ENCODE measurements at places on chromosomes 1 and 21.

DNA sequence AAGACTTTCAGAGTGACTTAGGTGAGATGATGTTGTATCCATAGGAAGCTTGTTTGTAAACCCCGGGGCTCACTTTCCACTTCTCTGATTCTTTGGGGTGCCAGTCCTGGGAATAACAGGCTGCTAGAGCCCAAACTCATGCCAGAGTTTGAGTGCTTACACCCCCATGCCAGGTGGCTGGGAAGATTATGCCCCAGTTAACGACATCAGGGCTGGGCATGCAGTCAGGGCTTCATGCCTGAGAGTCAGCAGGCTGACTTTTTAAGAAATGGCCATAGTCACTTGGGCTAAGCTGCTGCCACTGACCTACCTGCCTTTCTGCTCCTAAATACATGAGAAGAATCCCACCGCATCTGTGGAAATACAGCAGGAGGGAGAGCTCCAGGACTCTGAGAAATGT lies 425.6 kb upstream of the VAMP3 start:
- DNase-seq = no peak

DNA sequence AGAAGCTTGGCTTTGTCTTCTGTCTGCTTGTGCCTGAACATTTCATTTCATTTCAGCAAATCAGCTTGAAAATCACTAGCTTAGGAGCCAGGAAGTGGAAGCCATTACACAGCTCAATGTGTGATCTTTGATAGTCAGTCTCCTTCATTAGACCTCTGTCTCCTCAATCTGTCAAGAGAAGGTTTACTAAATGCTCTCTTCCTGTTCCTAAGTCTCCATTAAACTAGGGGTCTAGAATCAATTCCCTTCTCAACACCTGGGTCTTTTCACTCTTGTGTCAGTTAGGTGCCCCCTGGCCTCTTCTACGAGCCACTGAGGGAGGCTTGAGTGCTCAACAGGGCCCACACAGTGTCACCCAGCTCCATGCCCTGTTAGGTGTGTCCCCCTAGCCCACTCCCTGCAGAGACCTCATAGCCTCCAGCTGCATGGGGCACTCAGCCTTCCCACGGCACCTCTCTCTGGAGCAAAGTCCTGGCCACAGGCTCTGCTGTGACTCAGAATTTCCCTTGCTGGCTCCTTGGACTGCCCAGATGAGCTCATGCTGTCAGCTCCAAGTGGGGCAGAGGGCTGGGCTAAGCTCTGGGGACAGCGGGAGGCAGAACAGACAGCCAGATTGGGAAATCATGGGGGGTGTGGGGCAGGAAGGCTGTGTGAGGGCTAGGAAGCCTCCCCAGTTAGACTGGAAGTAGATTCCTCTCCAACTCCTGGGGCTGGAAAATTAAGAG lies 115.7 kb upstream of the IPO9 start:
- DNase-seq = no peak

DNA sequence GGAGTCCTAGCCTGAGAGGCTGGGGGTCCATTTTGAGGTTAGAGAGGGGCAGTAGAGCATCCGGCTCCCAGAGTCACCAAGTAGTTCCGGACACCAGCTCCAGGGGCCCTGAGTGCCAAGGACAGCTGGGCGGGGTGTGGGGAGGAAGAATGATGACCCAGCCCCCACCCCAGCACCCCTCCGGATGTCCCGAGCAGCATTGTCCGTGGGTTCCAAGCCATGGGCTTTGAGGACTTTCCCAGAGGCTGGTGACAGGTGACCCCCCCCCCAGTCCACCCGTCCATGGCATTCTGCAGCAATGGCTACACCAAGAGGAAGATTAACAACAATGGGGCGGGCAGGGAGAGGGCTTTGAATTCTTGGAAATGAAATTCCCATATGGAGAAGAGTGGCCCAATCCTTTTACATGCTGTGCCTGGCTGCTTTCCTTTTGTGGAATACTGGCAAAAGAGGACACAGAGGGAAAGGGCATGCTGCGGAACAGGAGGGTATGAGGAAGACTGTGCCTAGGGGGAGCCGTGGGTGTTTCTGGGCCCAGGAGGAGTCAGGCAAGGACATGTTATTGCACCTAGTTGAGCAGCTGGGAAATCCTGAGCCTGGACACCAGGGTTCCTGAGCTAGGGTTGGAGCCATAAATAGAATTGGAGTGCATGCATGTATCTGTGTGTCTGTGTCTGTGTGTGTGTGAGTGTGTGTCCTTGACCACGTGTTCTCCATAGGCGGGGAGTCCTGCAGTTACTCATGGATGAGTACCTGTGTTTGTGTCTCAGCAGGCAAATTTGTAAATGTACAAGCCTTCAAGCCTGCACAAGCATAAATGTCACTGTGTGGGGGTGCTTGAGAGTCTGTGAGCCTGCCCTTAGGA lies 956 bp downstream of the ATP1A2 start:
- no peak for DNase-seq

GRCh38 chr21:46366966-46367365 lies 43.0 kb downstream of the PCNT start:
- DNase-seq = no peak

GRCh38 chr1:71071720-71072119 lies 9.1 kb downstream of the ZRANB2 start:
- DNase-seq = no peak

DNA sequence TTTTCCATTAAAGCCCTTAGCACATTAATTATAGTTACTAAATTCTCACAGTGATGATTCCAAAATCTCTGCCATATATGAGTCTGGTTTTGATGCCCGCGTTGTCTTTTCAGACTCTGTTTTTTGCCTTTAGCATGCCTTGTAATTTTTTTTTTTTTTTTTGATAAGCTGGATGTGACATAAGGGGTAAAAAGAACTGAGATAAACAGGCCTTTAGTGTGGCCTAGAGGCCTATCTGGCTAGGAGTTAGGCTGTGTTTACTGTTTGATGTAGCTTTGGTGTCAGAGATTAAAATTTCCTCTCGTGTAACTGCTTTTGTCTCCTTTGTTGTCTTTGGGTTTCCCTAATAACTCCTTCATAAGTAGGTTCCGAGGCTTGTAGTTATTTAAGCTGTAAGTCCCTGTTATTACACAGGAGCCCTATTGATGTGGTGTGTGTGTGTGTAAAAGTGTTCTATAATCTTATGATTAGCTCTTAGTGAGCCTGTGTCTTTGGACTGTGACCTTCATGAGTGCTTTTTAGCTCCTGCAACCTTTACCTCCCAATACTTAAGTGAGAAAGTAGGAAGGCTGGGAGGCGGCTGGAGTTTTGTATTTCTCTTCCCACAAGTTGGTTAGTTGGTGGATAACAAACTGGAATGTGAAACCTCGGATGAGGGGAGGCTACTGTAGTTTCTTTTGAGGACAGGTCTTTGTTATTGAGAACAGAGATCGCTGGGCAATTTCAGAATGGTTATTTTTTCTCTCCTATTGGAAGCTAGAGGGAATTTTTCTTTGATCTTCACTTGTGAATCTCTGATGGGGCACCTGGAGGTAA lies 19.3 kb downstream of the HS2ST1 start:
- DNase-seq = no peak

- no peak for DNase-seq
These were observed 161.3 kb upstream of the C1orf21 start for GRCh38 chr1:184225283-184226099.

GRCh38 chr1:88890791-88891317 lies 513 bp downstream of the GTF2B start:
- DNase-seq = no peak

DNA sequence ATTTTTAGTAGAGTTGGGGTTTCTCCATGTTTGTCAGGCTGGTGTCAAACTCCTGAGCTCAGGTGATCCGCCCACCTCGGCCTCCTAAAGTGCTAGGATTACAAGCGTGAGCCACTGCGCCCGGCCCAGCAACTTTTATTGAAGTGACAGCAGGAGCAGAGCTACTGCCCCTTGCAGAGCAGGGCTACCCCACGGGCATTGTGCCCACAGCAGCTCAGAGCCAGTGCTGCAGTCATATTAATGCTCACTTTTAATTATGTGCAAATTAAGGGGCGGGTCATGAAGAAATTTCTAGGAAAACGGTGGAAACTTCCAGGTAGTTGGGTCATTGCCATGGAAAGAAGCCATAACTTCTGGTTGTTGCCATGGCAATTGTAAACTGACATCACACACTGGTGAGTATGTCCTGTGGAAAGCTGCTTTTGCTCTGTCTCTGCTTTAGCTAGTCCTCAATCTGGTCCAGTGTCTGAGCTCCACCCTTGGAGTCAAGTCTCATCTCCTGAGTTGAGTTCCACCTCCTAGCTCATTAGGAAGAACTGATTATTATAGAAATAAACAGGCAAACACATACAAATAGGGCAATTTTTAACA lies 127.3 kb upstream of the ADGRL4 start:
- DNase-seq = no peak

DNA sequence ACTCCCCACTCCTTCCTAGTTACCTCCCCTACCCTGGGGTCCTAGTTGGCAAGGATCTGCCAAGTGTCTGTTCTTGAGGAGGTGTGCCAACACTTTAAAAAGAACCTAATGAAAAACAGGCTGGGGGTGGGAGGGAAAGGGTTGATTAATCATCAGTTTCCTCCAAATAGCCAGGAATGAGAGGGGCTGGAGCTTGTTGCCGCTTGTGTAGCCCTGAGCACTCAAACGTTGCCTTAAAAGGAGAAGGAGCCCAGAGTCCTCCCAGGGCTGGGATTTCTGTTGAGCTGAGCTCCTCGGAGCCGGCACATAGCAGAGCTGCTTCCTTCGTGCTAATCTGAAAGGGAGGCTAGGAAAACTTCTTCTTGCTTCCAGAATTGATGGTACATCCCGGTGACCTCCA lies 15.9 kb downstream of the SHISA4 start:
- no peak for DNase-seq

GRCh38 chr1:246930830-246931548 lies 759 bp downstream of the AHCTF1 start:
- DNase-seq = no peak

- DNase-seq = no peak
These were observed 15.6 kb downstream of the FMO1 start for GRCh38 chr1:171263901-171264300.

DNA sequence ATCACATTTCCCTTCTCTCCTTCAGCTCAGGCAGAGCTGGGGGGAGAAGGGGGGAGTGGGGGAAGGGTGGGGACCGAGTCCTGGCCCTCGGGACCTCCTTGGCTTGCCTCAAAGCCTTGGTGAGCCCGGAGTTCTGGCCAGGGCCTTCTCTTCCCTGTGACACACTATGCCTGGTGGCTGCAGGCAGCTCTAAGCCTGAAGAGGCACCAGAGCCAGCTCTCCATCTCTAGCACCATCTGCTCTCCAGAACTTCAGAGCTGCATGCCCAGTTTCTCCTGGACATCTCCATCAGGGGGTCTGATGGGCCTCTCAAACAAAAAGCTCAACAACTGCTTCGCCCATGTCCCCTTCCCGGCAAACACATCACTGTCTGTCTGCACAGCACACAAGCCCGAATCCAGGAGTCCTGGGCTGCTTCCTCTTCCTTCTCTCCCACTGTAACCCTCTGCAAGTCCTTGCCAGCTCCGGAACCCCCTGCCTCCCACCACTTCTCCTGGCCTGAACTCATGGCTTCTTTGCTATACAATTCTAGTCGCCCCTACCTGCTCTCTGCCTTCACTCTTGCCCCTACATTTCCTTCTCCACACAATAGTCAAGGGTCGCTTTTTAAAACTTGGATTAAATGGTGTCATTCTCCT lies 26.5 kb downstream of the KIAA1614 start:
- DNase-seq = no peak

- no peak for DNase-seq
These were observed 9.8 kb downstream of the ADORA1 start for GRCh38 chr1:203137324-203137723.

- no peak for DNase-seq
These were observed 5.1 kb downstream of the NT5C1A start for GRCh38 chr1:39666772-39667171.

- DNase-seq = no peak
These were observed 57.9 kb upstream of the RUNX3 start for GRCh38 chr1:24987875-24988557.

- DNase-seq = no peak
These were observed 48.2 kb downstream of the HHAT start for GRCh38 chr1:210376836-210377372.

- DNase-seq = no peak
These were observed 583 bp upstream of the CACHD1 start for GRCh38 chr1:64469116-64469976.

GRCh38 chr1:224622831-224623230 lies 6.7 kb downstream of the CNIH3 start:
- no peak for DNase-seq

DNA sequence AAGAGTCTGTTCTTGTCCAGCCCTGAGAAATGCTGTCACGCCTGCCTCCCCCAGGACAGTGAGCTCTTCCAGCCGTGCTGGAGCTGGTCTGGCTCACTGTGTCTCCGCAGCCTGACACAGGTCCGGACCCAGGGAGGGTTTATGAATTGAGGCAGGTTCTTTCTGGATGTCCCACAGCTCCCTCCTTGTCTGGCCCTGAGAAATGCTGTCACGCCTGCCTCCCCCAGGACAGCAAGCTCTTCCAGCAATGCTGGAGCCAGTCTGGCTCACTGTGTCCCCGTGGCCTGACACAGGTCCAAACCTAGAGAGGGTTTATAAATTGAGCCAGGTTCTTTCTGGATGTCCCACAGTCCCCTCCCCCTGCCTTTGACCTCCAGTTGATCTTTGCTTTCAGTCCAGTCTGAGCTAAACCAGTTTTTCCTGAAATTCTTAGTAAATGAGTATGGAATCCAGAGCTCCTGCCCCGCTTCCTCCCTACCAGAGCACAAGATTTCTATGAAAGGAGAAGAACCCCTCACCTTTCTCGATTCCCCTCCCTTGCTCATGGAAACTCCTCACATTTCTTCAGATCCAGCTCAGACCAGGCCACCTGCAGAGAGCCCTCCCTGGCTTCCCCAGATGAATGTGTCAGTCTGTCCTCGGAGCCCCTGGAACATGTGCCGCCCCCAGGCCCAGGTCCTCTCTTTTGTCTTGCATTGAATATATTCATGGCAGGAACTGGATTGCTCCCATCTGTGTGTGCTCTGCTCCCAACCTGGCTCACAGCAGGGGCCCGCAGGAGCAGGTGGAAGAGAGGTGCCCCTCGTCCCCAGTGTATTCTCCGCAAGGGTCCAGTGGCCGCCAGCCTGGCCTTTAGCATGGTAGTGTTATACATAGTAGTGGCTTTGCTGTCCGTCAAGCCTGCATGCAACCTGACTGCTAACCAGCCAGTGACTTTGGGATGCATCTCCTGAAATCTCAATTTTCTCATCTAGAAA lies 116.3 kb downstream of the EPHB2 start:
- no peak for DNase-seq

- no peak for DNase-seq
These were observed 18.6 kb upstream of the DMRTB1 start for GRCh38 chr1:53440633-53441032.

DNA sequence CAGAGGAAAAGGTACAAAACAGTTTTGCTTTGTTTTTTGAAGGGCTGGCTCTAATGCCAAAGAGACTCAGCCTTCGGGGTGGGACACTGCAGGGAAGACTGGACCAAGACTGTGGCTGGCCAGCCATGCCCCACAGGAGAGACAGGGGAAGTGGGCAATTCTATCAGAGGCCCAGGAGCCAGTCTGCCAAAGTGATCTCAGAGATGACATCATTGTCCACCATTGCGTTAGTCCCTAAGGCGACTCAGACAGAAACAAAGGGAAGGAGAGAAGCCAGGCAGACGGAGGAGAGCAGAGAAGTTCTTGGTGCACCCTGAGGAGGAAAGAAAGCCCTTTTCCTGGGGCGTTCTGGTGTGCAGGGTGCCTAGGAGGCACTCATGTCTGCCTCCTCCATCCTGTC lies 26.4 kb downstream of the OPTC start:
- DNase-seq = no peak
